ENCODE measurements at places on chromosomes 7 and 10.

GRCh38 chr7:23469961-23470250 is 385 bp downstream of the IGF2BP3 start:
- no peak for DNase-seq

- no peak for DNase-seq
Measured at GRCh38 chr10:34868589-34868988, 53.5 kb upstream of the PARD3 start.

GRCh38 chr10:86086418-86086817 is 280.2 kb downstream of the GRID1 start:
- DNase-seq: no peak

- no peak for DNase-seq
Measured at GRCh38 chr7:140983802-140984201, 30.9 kb downstream of the MRPS33 start.

DNA sequence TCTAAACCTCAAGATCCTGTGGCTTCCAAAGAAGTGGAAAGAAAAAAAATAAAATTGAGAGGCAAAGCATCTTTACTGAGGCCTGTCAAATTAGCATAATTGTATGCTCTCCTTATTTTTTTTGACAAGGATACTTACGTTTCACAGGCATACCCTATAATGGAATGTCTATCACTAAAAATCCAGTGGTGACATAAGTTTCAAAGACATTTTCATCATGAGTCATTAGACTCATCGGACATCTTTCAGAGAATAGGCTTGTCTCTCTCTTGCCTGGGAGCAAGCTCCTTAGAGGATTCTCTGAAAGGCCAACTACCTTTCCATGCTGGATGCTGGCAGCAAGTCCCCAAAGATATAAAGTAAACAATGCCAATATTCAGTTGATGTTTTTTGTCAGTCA is 380.7 kb upstream of the STEAP1 start:
- no peak for DNase-seq

- no peak for DNase-seq
Measured at GRCh38 chr10:6558272-6558671, 21.8 kb downstream of the PRKCQ start.

DNA sequence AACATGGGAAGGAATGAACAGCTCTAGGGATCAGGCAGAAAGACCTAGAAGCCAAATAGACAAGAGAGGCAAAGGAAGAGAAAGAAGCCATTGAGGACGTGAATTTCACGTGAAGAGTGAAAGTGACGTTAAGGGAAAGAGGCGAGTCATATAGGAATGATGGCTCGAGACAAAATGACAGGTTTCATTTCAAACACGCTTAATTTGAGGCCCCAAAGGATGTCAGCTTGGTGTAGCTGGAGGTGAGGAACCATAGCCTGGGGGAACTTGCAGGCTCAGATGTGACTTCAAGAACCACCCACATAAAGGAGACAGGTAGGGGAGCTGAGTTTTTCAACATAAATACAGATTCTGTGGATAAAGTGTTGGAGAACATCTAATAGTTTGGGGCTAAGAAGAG is 84.3 kb upstream of the ATP6V0A4 start:
- no peak for DNase-seq

DNA sequence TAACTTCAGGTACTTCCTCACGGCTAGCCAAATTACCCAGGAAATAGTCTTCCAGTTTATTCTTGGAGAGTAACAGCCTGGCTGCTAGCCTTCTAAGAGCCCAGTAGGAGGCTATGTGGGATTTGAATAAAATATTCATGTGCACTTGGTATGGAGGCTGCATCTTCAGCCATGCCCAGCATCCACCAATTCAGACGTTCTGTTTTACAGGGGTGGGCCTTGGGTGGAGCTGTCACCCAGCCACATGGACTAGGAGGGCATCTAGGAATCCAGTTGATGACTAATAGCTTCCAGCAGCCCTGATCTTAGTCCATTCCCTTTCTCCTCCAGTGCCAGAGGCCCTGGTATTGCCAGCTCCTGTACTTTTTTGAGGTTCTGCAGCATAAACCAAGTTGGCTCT is 66.3 kb upstream of the ZRANB1 start:
- DNase-seq: no peak

DNA sequence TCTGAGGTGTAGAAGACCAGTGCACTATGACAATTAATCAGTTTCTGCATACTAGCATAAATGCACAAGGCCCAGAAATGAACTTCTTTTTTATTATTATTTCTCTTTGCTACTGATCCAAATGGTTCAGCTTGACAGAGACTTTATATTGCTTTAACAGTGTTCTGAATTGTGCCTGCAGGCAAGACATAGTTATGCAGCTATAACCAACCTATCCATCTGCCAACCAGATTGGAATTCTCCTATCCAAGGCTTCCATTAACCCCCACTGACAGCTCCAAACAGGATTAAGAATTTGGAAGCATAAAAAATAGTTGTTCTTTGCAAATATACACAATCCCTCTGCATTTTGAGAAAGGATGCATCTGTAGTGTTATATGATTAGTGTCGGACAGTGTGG is 98.2 kb downstream of the BTRC start:
- no peak for DNase-seq

- no peak for DNase-seq
Measured at GRCh38 chr7:24739306-24739705, 18.0 kb downstream of the GSDME start.

GRCh38 chr10:113959383-113959760 is 84.3 kb upstream of the ADRB1 start:
- DNase-seq: no peak

DNA sequence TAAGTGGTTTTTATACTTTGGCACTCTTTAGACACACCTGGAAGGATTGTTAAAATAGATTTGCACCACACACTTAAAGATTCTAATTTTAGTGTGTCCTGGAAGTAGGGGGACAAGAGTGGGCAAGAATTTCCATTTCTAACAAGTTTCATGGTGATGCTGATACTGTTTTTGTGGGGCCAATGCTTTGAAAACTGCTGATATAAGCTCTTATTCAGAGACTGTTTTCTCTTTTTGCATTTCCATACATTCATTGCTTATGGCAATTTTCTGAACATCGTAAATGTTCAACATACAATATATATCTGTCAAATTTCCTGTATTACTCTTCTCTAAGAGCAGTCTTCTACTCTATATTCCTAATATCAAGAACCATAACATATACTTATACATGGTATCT is 79.0 kb downstream of the TFEC start:
- DNase-seq: no peak

GRCh38 chr7:80087051-80087770 is 47.4 kb upstream of the GNAI1 start:
- DNase-seq: no peak

GRCh38 chr7:158726277-158726807 is 21.7 kb upstream of the NCAPG2 start:
- no peak for DNase-seq

- DNase-seq: no peak
Measured at GRCh38 chr10:48523212-48523819, 81.6 kb downstream of the ARHGAP22 start.

- no peak for DNase-seq
Measured at GRCh38 chr7:132666774-132667172, 90.5 kb upstream of the PLXNA4 start.

DNA sequence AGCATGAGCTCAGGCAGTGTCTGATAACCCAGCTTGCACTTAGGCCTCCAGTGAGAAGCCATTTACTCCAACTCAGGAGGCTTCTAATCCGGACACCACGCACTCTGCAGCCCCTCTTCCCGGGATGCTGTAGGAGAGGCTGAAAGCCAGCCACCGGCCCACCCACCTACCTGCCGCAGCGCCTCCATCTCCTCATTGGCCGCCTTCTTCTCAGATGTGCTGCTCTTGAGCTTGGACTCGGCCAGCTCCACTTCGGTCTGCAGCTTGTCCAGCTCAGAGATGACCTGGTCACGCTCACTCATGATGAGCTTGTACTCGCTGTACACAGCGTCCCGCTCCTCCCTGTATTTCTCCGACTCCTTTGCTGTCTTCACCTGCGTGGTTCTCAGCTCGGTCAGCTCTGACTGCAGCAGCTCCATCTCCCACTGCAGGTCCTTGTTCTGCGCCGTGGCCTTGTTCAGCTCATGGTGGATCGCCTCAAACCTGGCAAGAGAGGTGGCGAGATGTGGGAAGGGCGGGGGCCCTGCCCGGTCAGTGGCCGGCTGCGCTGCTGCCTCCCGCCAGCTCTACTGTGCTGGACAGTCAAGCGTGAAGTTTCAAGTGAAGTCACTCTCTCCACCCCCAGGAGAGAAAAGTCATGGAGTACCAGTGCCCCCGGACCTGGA is 84.7 kb downstream of the DLG5 start:
- no peak for DNase-seq

DNA sequence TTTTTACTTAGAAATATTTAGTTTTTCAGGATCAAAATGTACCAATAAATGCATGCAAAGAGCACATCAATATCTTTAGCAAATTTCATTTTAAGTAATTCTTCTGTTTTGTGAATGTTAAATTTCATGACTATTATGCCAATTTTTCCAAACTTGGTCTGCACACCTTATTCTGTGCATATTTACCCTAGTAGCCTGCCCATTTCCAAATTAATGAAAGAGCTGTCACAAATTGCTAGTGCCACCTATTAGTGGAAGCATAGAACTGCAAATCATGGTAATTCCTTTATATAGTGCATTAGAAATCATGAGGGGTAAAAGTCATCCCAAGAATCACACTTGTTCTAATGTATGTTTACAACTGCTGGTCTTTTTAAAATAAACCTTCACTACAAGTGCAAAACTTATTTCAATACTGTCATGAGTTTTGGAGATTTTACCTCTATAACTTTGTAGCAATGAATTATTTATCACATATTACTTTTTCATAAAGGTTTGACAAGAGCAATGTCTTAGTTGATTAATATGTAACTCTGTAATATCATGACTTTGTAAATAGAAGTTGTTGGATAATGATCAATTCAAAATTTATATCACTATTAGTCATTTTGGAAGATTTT is 5.7 kb downstream of the SEMA3A start:
- no peak for DNase-seq

DNA sequence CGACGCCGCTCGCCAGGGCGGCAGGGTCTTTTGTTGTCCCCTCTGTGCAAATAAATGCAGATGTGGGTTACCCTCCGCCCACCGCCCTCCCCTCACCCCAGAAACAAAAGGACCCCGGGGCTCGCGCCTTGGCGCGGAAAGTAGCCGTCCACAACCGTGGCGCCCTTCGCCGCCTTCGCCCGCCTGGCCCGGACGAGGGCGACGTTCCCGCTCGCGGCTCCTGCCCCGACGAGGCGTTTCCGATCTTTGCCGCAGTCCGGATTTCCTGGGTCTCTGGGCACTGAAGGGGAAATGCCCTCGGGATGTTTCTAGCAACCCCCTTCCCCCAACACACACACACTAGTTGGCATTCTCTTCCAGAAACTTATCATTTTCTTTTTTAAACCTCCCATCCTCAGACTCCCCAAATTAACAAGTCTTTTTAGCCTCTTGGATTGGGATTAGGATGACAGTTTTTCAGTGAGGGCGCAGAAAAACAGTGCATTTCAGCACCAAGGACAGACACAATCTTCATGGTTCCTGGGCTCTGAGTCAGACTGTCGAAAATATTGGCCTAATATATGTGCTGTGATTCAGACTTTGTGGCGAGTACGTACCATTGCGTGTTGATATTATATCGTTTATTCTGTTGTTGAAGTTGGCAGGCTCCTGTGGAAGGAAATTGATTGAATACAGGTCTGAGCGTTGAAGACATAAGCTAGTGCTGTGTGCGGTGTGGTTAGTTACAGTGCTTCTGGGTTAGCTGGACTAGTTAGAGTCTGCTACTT is 771 bp downstream of the PHYHIPL start:
- DNase-seq: no peak

DNA sequence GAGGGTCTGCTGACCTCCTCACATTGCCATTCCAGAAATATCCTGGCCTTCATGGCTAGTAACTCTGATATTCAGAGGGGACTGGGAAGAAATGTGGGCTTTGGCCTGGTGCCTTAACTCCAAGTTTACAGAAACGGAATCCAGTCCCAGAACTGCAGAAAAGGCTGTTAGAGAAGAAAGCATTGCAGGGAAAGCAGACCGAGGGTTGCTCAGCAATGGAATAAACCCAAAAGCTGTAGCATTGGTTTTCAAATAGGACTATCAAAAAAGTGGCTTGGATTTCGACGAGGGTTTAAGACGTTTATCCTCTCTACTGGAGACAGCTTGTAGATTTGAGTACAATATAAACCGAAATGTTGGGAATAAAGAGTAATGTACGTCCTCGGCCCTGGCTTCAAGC is 425.8 kb upstream of the FOXK1 start:
- no peak for DNase-seq

DNA sequence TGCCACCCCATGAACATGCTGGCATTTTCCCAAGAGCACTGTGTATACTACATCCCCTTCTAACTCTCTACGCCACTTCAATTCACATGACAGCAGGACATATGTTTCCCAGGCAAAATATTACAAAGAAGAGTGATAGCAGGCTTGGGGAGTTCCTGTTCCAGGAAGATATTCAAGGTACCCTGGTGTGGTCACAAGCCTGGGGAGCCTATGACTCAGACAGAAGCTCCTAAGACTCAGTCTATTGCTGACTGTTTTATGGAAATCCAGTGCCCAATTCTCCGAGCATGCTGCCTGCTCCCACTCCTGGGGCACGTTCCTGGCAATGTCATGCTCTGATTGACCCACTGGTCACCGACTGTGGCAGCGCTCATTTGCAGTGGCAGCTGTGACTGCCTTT is 23.5 kb upstream of the ABLIM1 start:
- DNase-seq: no peak

GRCh38 chr10:96250349-96250748 is 21.0 kb downstream of the BLNK start:
- DNase-seq: no peak

GRCh38 chr7:12685550-12685949 is 1.9 kb upstream of the ARL4A start:
- DNase-seq: no peak

- DNase-seq: no peak
Measured at GRCh38 chr10:110040767-110041478, 33.1 kb downstream of the ADD3 start.

DNA sequence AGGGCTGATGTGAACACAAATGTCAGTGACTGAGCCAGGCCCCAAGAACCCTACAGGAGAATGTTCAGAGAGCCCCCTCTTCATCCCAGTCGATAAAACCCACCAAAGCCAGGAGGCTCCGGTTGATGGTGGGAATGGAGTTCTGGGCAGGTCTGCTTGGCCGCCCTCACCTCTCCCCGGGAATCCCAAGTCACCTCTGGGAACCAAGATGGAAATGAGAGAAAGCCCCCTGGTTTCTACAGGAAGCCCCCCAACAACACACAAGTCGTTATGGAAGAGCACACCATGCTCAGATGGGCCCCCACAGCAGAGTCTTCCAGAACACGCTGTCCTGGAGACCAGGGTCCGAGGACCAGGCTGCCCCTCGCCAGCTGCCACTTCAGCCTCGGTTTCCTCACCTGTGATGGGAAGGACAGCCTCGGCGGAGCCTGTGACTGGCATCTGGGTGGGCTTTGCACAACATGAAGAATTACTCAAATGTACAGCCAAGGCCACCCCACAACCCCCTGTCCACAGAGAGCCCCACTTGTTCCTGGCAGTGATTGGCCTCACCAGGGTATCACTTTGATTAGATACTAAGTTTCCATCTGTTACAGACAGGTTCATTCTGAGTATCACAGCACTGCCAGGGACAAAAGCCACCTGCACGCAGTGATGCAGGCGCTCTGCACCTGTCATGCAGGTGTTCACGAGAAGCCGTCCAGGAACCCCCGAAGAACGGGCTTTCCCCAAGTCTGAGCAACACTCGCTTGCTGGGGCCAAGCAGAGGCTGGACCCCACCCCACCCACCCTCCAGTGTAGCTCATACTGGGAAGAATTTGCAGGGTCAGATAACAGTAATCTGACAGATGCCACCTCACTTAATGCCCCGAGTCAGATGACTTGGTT is 57.6 kb downstream of the MKI67 start:
- DNase-seq: no peak

Data from stimulated activated CD8-positive, alpha-beta memory T cell treated with anti-CD3 and anti-CD28 coated beads, Interleukin-4, amount 100 ng/mL, for 24 hours (primary cell).